ENCODE measurements at places on chromosomes 12 and 14.

- no peak for DNase-seq
Measured at GRCh38 chr12:27822076-27822712, 42.2 kb upstream of the MANSC4 start.

GRCh38 chr12:127911291-127911690, 355.7 kb upstream of the TMEM132C start:
- DNase-seq, result no peak

DNA sequence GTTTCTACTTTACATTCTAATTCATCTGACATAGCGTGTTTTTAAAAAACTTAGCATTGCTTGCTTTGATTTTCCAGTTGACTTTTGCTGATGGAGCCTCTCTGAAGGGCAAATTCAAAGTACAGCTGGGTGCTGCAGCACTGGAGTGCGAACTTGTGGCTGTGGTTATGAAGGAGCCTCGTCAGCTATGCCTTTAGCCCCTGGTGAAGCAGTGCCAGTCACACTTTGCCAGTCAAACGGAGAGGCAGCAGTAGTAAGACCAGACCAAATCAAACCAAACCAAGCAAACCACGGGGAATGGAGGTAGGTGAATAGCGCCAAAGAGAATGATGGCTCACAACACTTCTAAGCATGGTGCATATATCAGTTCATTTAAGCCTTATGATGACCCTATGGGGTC, 15.1 kb upstream of the SLC38A2 start:
- no peak for DNase-seq

GRCh38 chr14:71400871-71401321, 493.6 kb downstream of the PCNX1 start:
- DNase-seq, result no peak

- no peak for DNase-seq
Measured at GRCh38 chr12:77019920-77020319, 45.4 kb downstream of the E2F7 start.

- DNase-seq, result no peak
Measured at GRCh38 chr12:56679883-56680575, 8.1 kb downstream of the PTGES3 start.

GRCh38 chr12:2083561-2083960, 30.8 kb downstream of the CACNA1C start:
- DNase-seq, result no peak

- no peak for DNase-seq
Measured at GRCh38 chr12:4909734-4910501, at the start of gene KCNA1. TSS of gene KCNA1 (plus strand) at chr12:4909905. CDS start at chr12:4911379, 1,474 bp downstream.

GRCh38 chr12:104420868-104421267, 35.9 kb upstream of the CHST11 start:
- DNase-seq, result no peak

- DNase-seq, result no peak
Measured at GRCh38 chr12:57232156-57232756, 2.7 kb downstream of the SHMT2 start.

GRCh38 chr14:54881235-54881760, 21.3 kb downstream of the GCH1 start:
- peak; percentile 2 for DNase-seq

DNA sequence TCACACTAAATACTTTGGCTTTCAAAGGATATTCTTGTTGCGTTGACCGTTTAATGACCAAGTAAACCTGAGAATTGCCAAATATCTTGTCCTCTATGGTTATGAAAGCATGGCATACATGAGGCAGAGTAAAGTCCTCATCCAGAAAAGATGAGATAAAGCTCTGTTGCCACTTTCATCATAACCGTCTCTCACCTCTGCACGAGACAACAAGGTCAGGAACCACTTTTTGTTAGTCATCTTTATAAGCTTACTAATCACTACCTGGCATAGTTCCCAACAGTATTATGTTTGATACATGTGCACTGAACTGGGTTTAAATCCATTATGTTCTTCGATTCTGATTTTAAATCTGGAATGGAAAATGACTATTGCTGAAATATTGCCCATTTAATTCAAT, 31.3 kb downstream of the PTPRB start:
- DNase-seq, result no peak

GRCh38 chr14:75718199-75718598, 57.2 kb downstream of the TTLL5 start:
- DNase-seq, result no peak

- DNase-seq, result no peak
Measured at GRCh38 chr12:71157601-71158233, at the start of gene TSPAN8. TSS of gene TSPAN8 (minus strand) at chr12:71157999. CDS start at chr12:71157678, 321 bp downstream.

- DNase-seq, result no peak
Measured at GRCh38 chr14:72545411-72546311, 348.2 kb downstream of the DPF3 start.

- DNase-seq, result no peak
Measured at GRCh38 chr12:4388662-4389061, 9.2 kb upstream of the FGF23 start.

- DNase-seq, result no peak
Measured at GRCh38 chr14:80136358-80136757, 74.9 kb downstream of the DIO2 start.

DNA sequence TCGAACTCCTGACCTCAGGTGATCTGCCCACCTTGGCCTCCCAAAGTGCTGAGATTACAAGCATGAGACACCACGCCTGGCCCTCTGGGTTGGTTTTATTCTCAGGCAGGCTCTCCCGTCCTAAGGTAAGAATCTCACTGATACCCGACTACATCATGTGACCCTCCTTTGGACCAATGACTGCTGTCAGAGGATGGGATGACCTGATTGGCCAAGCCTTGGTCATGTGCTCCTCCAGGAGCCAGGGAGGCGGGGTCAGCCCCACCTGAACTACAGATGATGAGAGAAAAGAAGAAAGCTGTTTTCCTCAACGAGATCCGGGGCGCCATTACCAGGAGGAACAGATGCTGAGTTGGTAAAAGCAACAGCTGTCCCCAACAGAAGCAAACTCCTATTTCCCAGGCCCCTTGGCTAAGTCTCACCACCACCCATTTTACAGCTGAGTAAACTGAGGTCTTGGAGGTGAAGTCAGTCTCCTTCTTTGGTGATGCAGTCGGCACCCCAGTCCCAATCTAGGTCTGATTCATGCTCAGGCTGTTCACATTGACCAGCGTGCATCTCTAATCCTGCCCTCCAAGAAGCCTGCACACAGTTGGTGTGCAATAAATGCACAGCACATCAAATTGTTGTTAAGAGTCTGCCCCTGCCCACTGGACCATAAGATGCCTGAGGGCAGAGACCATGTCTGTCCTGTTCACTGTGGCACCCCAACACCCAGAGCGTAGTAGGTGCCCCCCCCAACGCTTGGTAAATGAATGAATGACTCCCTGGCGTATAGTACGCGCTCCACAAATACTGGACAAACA, 118.8 kb downstream of the SCARB1 start:
- DNase-seq, result peak; percentile 89

- no peak for DNase-seq
Measured at GRCh38 chr12:80858356-80858755, 79.4 kb downstream of the LIN7A start.

GRCh38 chr14:34372786-34373185, 89.3 kb downstream of the SPTSSA start:
- no peak for DNase-seq

GRCh38 chr12:93247313-93247991, 130.3 kb upstream of the NUDT4 start:
- no peak for DNase-seq

DNA sequence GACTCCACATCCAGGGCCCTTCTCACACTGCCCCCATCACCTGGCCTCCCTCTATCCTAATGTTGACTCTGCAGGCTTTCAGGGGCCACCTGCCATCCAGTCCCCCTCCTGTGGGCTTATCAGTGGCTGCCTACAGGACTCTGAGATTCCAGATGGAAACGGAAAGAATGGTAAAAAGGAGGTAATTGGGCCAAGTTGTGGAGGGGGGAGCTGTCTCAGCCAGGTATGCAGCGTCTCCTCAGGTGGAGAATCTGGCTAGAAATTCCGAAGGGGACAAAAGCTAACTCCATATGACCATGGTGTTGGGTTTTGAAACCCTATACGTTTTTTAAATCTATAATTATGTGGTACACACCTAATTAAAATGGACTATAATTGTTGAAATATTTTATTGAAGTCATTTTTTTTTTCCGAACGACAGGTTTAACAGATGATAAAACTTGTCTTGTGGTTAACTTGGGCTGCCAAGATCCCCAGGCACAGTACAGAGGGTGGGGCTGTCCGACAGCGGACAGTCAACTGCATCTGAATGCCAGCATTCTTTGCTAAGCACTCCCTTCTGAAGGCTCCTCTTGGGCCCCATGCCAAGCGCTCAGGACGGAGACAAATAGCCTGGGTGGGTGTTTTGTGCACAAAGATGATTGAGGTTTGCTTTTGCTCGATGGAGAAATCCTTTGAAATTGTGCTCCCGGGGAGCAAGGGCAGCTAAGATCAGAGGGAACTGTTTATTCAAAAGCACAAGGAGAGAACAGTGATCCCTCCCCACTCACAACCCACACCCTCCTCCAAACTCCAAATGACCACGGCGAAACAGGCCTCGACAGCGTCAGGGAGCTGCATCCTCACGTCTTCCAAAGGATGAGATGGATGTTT, 365.6 kb downstream of the BCL11B start:
- peak; percentile 82 for DNase-seq

DNA sequence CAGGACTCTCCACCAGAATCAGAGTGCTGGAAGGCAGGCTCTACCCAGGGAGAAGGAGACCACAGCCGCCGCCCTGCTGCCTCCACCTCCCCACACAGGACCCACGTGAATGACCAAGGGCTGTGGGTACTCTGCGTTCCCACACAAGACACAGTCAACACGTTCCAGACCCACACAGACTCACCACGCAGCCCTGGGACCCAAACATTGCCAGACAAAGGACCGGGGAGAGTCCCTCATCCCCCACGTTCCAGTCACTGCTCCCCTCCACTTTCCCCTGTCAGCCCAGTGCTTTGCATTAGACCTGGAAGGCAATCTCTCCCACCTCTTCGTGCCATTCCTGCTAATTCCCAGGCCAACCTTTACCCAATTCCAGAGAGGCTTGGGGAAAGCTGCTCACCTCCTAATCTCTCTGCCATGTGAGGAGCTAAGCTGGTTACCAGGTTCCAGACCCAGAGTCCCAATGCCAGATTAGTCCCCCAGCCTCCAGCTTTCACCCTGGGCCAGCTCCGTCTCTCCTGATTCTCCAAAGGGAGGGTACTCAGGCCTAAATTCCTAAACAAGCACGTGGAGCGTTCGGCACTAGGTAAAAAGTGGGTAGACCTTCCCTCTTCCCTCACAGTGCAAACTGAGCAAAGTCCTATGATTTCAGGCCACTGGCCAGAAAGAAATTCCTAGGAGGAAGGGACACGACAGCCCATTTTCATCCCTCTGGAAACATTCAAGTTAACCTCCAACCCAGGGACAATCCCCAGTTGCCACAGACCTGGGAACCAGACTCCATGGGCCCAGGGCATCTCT, 4.9 kb downstream of the SLC6A13 start:
- no peak for DNase-seq

DNA sequence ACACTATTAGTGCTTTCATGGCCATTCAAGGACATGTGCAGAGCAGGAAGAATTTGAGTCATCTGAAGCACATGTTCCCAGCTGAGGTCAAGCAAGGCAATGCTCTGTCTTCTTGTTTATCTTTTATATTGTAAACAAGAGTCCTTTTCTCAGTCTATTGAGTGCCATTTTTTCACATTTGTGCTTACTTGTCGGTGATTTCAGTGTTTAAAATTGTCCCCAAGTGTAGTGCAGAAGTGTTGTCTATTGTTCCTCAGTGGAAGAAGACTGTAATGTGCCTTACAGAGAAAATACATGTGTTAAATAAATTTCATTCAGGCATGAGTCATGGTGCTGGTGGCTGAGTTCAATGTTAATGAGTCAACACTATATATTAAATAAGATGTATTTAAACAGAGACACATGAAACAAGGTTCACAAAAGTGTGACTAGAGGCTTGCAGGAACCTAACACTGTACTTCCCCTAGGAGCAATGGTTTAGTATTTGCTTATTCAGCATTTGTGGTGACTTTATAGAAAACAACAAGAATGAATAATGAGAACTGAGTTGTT, 391.1 kb downstream of the LRIG3 start:
- no peak for DNase-seq

- no peak for DNase-seq
Measured at GRCh38 chr14:20801726-20802125, 918 bp downstream of the RNASE1 start.

Measured in HAP-1 (cell line).